ENCODE measurements at places on chromosomes 7 and 10. TPM values are rescaled to one million over a fixed set of nuclear protein-coding genes. Genes with fewer than 3 reads are reported as not detected.

MYL10 gene
- total RNA-seq, result not detected

CALHM1 gene
- not detected for total RNA-seq

CYP2C19 gene
- total RNA-seq, result not detected

NANOS1 gene
- total RNA-seq, result 0.72 TPM

FAM25G gene
- total RNA-seq, result not detected

ANXA8 gene
- total RNA-seq, result 0.40 TPM

OR2A5 gene
- total RNA-seq, result not detected

SVOPL gene
- not detected for total RNA-seq

TMEM225B gene
- total RNA-seq, result 4.2 TPM

SPDYE9 gene
- not detected for total RNA-seq

VWA2 gene
- total RNA-seq, result not detected

GIMAP4 gene
- total RNA-seq, result 1.4 TPM

GPR141 gene
- total RNA-seq, result 0.26 TPM

CPA2 gene
- not detected for total RNA-seq

UCMA gene
- total RNA-seq, result not detected

TMEM26 gene
- total RNA-seq, result 1.9 TPM

LBX1 gene
- not detected for total RNA-seq

FFAR4 gene
- total RNA-seq, result not detected

ANK3 gene
- total RNA-seq, result 3.2 TPM

MAGI2 gene
- total RNA-seq, result 3.7 TPM

BNIP3 gene
- total RNA-seq, result 202 TPM

CCDC172 gene
- total RNA-seq, result not detected

PIP gene
- not detected for total RNA-seq

MBL2 gene
- not detected for total RNA-seq

HMX3 gene
- not detected for total RNA-seq

MSANTD7 gene
- 10.6 TPM for total RNA-seq

SHTN1 gene
- total RNA-seq, result 2.1 TPM

BEND7 gene
- total RNA-seq, result 4.4 TPM

TMEM139 gene
- total RNA-seq, result 0.39 TPM

TAS2R3 gene
- total RNA-seq, result 1.1 TPM

EIF5AL1 gene
- 0.32 TPM for total RNA-seq

FAM25A gene
- total RNA-seq, result not detected

ASB4 gene
- not detected for total RNA-seq

SPDYE16 gene
- not detected for total RNA-seq

JCAD gene
- total RNA-seq, result 9.8 TPM

All from epithelial cell of alveolus of lung (primary cell).